ENCODE measurements at places on chromosomes 12 and 14.

- DNase-seq, result no peak
Measured at GRCh38 chr14:26104717-26105116, 493.1 kb downstream of the NOVA1 start.

DNA sequence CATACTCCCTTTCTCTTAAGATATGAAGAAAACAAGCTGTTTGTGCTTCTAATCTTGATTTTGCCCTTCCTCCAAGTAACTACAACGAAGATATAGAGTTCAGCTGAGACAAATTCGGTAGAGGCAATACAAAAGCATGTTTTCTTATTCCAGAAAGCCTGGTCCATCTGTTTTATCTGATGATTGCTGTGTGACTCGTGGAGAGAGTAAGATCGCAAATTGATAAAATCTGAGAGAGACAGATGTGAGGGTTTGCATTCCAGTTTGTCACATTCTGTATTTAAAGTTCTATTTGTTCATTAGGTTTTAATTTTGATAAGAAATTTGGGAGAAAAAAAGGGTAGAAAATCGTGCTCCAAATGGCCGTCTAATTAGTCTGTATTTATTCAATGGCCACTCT lies 192.1 kb downstream of the CPNE8 start:
- no peak for DNase-seq

GRCh38 chr12:131690320-131690719 lies 20.6 kb upstream of the SFSWAP start:
- DNase-seq, result no peak

GRCh38 chr12:56028511-56029165 lies 7.8 kb downstream of the IKZF4 start:
- DNase-seq, result no peak

DNA sequence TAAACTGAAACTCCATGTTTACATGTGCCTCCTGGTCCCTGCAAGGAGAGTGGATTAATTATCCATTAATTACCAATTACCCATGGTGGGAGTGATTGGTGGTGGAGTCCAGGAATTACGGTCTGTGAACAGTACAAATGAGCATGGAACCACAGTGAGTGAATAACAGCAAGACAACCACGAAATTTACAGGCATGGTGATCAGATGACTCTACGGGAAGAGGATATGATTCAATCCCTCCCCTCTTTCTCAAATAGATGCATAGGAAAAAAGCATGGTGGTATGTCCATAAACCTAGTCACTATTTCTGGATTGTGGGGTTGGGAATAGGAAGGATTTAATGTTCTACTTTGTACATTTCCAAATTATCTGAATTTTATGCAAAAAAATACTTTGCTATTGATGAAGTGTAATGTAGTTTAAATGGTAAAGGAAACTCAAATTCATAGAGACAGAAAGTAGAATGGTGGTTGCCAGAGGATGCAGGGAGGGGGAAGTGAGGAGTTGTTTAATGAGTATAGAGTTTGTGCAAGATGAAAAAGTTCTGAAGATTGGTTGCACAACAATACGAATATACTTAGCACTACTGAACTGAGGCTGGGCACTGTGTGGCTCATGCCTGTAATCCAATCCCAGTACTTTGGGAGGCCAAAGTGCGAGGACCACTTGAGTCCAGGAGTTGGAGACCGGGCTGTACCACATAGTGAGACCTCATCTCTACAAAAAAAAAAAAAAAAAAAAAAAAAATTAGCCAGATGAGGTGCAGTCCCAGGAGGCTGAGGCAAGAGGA lies 41.2 kb upstream of the C12orf75 start:
- no peak for DNase-seq

GRCh38 chr12:91574391-91574790 lies 391.8 kb upstream of the DCN start:
- no peak for DNase-seq

- DNase-seq, result no peak
Measured at GRCh38 chr12:4268329-4269181, 5.0 kb upstream of the CCND2 start.

- DNase-seq, result no peak
Measured at GRCh38 chr12:67377541-67377940, 108.4 kb downstream of the CAND1 start.

DNA sequence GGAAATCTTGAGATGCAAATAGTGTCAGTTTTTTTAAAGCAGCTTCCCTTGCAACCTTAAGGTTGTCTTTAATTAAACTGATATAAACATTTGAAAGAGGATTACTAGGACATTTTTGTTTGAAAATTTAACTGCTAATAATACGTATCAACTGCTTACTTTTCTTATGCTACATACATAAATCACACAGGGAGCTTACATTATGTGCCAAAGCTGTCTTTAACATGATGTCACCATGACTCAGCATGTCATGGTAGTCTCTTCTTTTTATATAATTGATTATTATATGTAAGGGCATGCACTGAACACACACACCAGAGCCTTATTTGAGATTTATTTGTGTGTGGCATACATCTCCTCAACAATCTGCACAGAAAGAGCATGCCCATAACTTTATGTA lies 63.0 kb upstream of the PTHLH start:
- no peak for DNase-seq

DNA sequence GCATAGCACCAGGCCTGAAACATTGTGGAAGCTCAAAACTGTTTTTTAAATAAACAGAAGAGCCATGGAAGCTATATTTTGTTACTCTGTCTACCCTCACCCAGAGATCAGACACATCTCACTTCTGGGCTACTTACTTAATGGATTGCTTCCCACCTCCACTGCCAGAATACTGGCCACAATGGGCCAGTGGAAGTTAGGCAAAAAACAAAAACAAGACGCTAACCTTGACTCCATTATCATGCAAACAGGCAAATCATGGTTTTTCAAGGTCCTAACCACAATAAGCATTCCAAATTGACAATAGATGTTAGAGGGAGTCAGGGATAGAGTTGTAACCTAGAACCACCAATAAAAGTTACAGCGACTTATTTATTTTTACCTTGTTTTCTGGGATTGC lies 52.7 kb upstream of the PTCSC3 start:
- no peak for DNase-seq

DNA sequence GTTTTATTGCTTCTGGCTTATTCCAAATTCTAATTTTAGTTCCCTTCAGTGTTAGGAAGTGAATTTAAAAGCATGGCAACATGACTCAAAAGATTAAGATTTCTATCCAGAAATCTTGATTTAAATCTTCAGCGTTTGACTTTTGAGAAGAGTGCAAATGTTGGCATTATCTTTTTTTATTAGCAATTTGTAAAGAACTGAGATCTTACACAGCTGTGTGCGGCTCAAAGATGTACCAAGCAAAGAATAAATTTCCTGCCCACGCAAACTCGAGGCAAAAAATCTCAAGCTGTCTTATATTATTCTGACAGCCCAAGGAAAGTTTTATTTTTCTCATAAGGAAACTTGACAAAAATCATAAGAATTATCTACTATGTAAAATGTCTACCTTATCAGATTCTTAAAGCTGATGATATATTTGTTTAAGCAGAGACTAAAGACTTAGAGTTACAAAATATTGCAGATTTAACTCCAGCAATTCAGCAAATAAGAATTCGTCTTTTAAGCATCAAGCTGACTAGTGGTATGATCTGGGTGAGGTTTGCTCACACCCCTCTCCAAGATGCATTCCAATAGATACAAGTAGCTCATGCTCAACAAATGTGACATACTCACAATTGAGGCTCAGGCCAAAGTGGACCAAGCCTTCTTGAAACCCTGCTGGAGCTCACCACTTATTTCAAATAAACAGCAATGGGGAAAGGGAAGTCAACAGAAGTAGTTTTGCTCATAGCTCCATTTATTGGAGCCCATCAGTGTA lies 47.4 kb upstream of the POC1B start:
- DNase-seq, result no peak

DNA sequence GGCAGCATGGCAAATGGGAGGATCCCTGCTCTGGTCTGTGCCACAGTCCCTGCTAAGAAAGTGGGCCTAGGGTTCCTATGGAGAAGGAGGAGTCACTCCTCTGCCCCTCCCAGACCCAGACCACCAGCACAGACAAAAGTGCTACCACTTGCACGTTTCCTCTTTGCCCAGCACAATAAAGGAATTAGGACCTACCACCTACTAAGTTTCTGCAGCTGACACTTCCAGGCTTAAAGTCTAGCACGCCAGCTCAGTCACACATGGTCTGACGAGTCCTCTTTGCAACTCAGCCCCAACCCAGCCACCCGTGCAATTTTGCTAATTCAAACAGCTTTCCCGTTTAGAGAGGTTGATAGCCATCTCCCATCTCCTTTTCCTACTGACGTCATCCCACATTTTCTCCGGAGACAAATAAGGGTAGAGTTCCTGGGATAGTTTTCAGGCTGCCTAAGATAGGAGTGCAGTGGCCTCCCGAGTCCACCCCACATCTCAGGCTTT lies 66.2 kb upstream of the PTGR2 start:
- no peak for DNase-seq

GRCh38 chr14:63375769-63376168 lies 57.0 kb upstream of the GPHB5 start:
- DNase-seq, result no peak

- no peak for DNase-seq
Measured at GRCh38 chr14:105854600-105855245, 328.3 kb downstream of the TMEM121 start.

DNA sequence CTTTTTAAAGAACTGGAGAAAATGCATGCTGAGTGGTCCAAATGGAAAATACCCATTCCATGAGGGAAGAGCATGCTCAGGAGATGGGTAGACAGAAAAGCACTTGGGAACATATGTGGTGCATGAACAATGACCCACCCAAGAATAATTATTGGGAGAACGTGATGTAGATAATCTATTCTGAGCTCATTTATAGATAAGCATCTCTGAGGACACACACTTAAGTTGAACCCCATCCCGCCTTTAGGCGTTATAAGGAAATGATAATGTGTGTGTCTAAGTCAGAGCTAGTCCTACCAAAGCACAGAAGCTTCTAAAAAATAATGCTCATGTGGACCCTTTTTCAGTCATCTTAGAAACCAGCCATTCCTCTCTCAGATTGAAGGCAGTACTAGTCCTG lies 189.9 kb downstream of the KTN1 start:
- DNase-seq, result no peak

DNA sequence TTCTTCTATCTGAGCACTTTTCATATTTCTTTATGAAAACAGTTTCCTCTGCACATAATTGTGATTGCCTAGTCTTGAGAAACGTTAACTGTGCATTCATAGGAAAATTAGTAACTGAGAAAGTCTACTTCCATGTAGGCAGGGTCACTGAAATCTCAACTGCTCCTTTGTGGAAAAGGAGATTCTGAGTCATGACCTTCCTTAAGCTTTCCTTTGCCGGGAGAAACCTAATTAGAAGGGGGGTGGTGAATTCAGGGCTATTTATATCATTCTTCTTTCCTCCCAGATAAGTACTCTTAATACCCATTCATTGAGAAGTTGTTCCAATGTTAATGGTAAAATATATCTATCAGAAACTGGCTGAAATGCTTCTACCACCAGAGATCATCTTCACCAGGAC lies 751.0 kb upstream of the TMEM132C start:
- DNase-seq, result no peak

DNA sequence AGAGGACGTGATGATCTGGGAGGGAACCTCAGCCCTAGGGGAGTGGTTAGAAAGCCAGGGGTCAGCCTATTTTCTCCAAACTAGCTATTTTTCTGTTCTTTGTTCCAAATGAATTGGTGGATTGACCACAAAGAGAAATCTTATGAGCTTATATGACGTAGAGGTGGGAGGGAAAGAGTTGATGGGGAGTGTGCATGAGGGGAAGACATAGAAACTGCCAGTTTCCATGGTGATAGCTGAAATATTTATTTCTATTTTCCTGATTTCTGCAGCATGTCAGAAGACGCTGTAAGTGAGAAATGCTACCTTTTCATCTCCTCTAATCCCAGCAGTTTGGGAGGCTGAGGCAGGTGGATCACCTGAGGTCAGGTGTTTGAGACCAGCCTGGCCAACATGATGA lies 51.4 kb upstream of the CISTR start:
- no peak for DNase-seq

Data from germinal center (tissue), 1 donor.